ENCODE measurements at places on chromosomes 3 and 15. TPM values are rescaled to one million over a fixed set of nuclear protein-coding genes. Genes with fewer than 3 reads are reported as not detected.

The TRMT10C gene
- 17.3 TPM for total RNA-seq

The KLHL40 gene
- total RNA-seq: 0.19 TPM

The SCG5 gene
- 2.1 TPM for total RNA-seq

The MLH1 gene
- total RNA-seq: 27.6 TPM

The ADGRG7 gene
- not detected for total RNA-seq

The MEGF11 gene
- total RNA-seq: not detected

The ARPP21 gene
- total RNA-seq: 1.6 TPM

The SOX2 gene
- not detected for total RNA-seq

The GP9 gene
- not detected for total RNA-seq

The ZKSCAN7 gene
- 4.3 TPM for total RNA-seq

The PYGO1 gene
- total RNA-seq: 6.0 TPM

The GOLGA8O gene
- total RNA-seq: 0.24 TPM

The POLR2M gene
- total RNA-seq: 79.9 TPM

The TLR9 gene
- total RNA-seq: not detected

The EIF3J gene
- 56.3 TPM for total RNA-seq

The CHRNA5 gene
- total RNA-seq: 2.2 TPM

The PPP1R14D gene
- not detected for total RNA-seq

The SERPINI2 gene
- not detected for total RNA-seq

The GRAMD1C gene
- total RNA-seq: 2.5 TPM

The SLC12A1 gene
- not detected for total RNA-seq

The CPLX3 gene
- total RNA-seq: not detected

The DNAJC13 gene
- total RNA-seq: 60.2 TPM

The OR5H6 gene
- total RNA-seq: not detected

The NR2F2 gene
- 41.8 TPM for total RNA-seq

The RAB6B gene
- total RNA-seq: 3.6 TPM

The CPNE9 gene
- total RNA-seq: not detected

The NBEAL2 gene
- 35.2 TPM for total RNA-seq

The RARB gene
- 3.2 TPM for total RNA-seq

The TNFAIP8L3 gene
- total RNA-seq: 3.5 TPM

The ALDH1L1 gene
- total RNA-seq: 159 TPM

The AVEN gene
- total RNA-seq: 15.3 TPM

The FRMD4B gene
- 61.3 TPM for total RNA-seq

The ZWILCH gene
- total RNA-seq: 2.5 TPM

The PFN2 gene
- total RNA-seq: 26.0 TPM

The GOLGA6L10 gene
- total RNA-seq: 0.56 TPM

The SI gene
- total RNA-seq: not detected

The CADM2 gene
- 34.7 TPM for total RNA-seq

The IGF2BP2 gene
- 13.2 TPM for total RNA-seq

The MST1R gene
- total RNA-seq: 5.3 TPM

The OCA2 gene
- 1.1 TPM for total RNA-seq

The IL17RC gene
- total RNA-seq: 53.4 TPM

The CFAP92 gene
- total RNA-seq: 1.1 TPM

The VEPH1 gene
- total RNA-seq: 11.7 TPM

The CP gene
- total RNA-seq: 0.95 TPM

The OSBPL10 gene
- 9.9 TPM for total RNA-seq

The PSTPIP1 gene
- total RNA-seq: 6.3 TPM

The EFCC1 gene
- 0.72 TPM for total RNA-seq

The NAALADL2 gene
- total RNA-seq: 9.1 TPM

The LOXL1 gene
- total RNA-seq: 9.7 TPM

The VPS33B gene
- 12.4 TPM for total RNA-seq

The SNRPA1 gene
- total RNA-seq: 25.8 TPM

The BMF gene
- total RNA-seq: 4.9 TPM

The LRRFIP2 gene
- total RNA-seq: 45.7 TPM

The CGNL1 gene
- total RNA-seq: 4.7 TPM

The CLRN1 gene
- total RNA-seq: not detected

The SLC9A9 gene
- total RNA-seq: 15.5 TPM

The FETUB gene
- not detected for total RNA-seq

The TRAT1 gene
- 1.4 TPM for total RNA-seq

All from omental fat pad (tissue), 4 donors.